AG09309 (cell line): ENCODE measurements at places on chromosomes 16 and 17.

DNA sequence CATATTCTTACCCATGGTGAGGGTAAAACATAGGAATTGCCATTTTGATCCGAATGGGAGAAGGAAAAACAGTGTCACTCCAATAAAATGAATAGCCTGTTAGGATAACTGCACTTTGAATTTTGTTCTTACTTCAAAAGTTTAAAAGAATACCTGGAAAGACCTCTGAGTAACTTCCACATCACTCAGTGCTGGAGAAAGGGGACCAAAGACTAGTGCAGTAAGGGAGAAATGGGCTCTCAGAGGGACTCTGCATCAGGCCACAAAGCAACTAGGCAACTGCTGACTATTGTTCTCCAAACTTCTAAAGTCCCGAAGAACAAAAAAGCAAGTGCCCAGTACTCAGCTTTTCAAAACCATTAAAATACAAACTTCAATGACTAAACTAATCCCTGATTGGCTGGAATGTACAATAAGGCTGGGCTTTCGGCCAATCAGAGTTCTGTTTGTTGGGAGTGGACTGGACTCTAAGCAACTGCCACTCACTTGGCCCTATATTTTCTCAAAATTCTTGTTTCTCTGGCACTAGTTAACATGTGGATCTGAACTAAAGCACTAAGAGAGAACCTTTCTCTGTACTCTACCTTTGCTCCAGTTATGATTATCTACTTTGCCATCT is 6.2 kb downstream of the DNAJC7 start:
- no peak for DNase-seq

DNA sequence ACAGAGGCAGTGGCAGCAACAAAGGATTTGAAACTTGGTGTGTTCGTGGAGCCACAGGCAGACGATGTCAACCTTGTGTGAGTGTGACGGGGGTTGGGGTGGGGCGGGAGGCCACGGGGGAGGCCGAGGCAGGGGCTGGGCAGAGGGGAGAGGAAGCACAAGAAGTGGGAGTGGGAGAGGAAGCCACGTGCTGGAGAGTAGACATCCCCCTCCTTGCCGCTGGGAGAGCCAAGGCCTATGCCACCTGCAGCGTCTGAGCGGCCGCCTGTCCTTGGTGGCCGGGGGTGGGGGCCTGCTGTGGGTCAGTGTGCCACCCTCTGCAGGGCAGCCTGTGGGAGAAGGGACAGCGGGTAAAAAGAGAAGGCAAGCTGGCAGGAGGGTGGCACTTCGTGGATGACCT is 25.5 kb downstream of the STH start:
- no peak for DNase-seq

GRCh38 chr17:38899421-38899820 is 26.0 kb upstream of the LASP1NB start:
- DNase-seq = no peak

GRCh38 chr17:19750835-19751234 is 2.7 kb upstream of the ALDH3A1 start:
- no peak for DNase-seq

DNA sequence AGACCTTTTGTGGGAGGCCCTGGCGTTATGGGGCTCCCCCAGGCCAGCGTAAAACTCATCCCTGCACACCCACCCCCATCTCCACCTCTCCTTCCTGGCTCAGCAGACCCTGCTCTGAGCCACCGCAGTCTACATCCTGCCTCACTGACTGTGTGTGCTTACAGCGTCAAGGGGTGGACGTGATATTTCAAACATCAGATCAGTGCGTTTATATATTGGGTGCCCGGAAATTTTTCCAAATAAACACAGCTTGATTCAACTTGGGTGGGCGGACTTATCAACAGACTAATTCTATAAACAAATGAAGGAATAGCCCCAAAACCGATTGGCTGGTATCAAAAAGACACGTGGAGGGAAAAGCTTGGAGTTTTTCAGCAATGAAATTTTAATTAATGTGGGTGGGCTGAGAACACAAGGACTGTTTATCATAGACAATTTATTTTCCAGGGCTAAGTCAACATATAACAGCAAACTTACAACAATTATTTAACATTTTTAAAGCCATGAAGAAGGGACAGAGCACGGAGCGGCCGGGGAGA is at the start of gene FOXL1:
TSS of gene FOXL1 (plus strand) at position 489 of the 539 bp plus-strand sequence. CDS start 175 bp downstream, outside the sequence.
- DNase-seq = no peak

- no peak for DNase-seq
Observed at GRCh38 chr16:48373258-48374029, 11.8 kb downstream of the SIAH1 start.

GRCh38 chr17:39650121-39650579 is 13.2 kb downstream of the STARD3 start:
- DNase-seq = no peak

DNA sequence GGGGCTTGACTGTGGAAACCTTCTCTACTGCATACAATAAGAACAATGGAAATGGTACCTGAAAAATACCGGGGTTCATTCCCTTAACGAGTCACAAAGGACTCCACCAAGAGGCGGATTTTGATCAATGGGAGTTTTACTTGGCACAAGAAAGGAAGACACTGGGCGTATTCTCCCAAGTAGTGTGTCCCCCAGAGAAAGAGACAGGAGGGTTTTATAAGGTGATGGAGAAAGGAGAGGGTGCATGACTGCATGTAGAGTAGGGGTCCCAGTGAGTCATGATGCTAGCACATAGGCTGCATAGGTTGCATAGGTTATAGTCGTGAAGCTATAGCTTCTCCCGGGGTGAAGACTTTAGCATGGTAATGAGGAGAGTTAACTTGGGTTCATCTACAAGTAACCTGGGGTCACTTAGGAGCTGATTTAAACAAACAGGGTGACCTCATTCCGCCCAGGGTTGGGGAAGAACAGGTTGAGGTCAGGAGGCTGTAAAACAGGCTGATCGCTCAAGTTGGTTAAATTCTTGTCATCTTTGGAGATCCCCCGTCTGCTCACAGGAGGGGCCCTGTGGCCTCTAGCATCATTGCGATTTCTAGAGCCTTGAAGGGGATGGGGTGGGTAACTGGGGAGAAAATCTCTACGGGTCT is 1.5 kb downstream of the MPV17L start:
- no peak for DNase-seq

- DNase-seq = peak; percentile 90
Observed at GRCh38 chr16:11079652-11080187, 135.4 kb downstream of the CLEC16A start.

DNA sequence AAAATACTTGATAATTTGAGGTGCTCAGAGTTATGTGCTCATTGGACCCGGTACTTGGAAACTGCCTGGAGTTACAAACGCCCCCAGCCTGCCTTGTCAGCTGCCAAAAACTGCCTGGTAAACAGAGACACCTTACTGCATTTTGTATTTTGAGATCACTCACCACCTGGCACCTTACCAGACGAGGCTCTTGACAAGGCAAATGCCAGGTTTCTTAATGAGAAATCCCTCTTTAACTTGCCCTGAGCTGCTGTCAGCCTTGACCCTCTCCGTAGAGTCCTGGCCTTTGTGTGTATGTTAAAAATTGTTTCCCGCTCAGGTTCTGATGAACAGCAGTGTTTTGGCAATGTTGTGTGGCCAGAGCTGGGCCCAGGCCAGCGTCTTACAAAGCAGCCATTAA is 28.8 kb downstream of the SYT17 start:
- DNase-seq = no peak

GRCh38 chr17:78329263-78330059 is 30.4 kb downstream of the SOCS3 start:
- peak; percentile 63 for DNase-seq

- no peak for DNase-seq
Observed at GRCh38 chr16:4147236-4147635, 31.0 kb upstream of the ADCY9 start.

GRCh38 chr17:77640916-77641605 is 317.4 kb upstream of the TNRC6C start:
- DNase-seq = no peak

DNA sequence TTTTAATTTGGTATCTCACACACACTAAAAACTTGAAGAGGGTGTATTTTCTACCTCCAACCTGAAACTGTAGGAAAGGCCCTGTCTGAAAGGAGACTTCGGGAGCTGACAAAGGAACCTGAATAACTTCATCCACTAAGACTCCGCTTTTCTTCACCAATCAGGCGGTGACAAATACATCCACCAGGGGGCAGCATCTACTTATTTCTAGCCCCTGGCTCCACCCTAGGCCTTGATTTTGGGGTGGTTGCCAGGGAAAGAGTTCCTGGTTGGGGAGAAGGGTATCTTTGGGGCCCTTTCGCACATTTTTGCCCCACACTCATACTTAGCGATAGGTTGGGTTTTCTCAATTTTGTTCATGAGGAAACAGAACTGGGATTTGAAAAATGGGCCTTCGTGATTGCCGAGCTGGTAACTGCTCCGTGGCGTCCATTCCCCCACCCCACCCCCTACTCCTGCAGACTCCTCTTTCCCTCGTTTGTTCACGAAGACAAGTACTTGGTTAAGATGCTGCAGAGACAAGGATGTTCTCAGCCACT is 4.8 kb upstream of the ARL4D start:
- no peak for DNase-seq

DNA sequence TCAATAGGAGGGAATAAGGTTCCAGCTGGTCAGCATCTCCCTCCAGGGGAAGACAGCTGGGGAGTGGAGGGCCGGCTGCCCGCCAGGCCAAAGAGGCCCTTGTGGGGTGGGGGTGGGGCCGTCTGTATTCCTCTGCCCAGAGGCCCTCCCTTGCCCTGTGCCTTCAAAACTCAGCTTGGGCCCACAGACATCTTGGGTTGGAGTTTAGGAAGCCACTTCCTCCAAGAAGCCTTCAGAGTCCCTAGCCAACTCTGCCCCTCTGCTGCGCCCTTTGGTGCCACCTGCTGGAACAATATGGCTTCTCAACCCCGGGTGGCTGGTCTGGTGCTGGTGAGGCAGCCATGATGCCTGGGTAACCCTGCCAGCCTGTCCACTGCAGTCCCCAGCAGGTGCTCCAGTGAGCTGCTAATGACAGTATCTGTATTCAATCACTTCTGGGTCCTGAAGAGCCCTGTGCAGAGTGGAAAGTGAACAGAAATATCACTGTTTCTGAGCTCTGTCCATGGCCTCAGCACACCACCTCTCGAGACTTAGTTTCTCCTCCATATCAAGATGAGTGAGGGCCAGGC is 16.7 kb downstream of the HSD11B2 start:
- no peak for DNase-seq

DNA sequence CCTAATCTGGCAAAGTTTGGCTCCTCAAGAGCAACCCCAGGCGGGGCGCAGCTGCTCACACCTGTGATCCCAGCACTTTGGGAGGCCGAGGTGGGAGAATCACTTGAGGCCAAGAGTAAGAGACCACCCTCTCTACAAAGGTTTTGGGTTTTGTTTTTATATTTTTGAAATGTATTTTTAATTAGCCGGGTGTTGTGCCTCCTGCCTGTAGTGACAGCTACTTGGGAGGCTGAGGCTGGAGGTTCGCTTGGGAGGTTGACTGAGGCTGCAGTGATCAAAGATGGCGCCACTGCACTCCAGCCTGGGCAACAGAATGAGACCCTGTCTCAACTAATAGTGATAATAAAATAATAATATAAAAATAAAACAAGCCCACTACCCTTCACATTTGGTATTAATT is 756 bp upstream of the USP7 start:
- no peak for DNase-seq

- no peak for DNase-seq
Observed at GRCh38 chr16:85986931-85987749, 88.2 kb downstream of the IRF8 start.

- no peak for DNase-seq
Observed at GRCh38 chr16:70453892-70454221, 538 bp upstream of the FCSK start.

DNA sequence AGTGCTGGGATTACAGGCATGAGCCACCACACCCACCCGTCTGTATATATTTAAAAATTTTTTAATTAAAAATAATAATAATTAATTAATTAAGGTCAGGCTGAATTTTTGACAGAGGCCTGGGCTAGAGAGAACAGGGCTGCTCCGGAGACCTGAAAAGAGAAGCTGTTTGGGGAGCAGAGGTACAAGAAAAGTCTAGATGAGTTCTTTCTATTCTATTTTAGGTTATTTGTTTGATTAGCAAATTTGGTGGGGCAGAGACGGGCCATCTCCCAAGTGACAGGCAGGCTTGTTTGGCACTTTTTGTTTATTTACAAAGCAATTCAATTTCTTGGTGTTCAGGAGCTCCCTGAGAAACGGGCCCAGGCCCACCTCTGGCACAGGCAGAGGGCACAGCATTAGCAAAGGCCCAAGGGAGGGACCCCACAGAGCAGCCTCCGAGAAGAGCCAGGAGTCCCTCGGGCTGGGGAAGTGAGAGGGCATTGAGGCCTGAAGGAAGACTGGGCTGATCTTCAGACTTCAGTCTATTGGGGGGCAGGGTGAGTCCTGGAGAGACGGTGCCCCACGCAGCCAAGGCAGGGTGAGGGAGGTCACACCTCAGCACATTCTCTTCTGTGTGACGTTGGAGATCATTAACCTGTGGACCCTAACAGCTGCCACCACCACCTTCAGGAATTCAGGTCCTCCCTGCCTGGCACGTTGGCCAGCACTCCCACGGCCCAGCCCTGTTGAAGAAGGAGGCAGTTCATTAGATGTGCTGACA is 10.8 kb upstream of the RIPOR1 start:
- DNase-seq = no peak

DNA sequence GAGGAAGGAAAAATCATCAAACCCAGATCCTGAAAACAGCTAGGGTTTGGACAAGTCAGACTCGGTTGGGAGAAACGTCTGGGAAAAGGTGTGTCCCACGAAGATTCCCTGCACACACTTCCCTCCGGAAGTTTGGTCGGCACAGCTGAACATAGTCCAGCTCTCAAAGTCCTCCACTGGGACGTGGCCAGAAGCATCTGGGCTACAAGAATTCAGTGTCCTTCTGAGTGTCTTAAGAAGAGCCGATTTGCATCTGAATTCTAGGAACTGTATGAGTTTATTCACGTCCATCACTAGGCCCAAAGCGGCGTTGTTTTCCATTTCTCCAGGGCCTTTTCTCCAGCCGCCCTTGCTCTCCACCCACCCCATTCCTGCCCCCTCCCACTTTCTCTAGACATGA is 109.1 kb downstream of the C17orf67 start:
- no peak for DNase-seq

- DNase-seq = no peak
Observed at GRCh38 chr17:56676810-56677209, 83.3 kb downstream of the NOG start.

GRCh38 chr16:76571755-76572154 is 294.6 kb downstream of the CNTNAP4 start:
- DNase-seq = no peak
